RPMI7951 (cell line): ENCODE measurements at places on chromosomes 2 and 18.

DNA sequence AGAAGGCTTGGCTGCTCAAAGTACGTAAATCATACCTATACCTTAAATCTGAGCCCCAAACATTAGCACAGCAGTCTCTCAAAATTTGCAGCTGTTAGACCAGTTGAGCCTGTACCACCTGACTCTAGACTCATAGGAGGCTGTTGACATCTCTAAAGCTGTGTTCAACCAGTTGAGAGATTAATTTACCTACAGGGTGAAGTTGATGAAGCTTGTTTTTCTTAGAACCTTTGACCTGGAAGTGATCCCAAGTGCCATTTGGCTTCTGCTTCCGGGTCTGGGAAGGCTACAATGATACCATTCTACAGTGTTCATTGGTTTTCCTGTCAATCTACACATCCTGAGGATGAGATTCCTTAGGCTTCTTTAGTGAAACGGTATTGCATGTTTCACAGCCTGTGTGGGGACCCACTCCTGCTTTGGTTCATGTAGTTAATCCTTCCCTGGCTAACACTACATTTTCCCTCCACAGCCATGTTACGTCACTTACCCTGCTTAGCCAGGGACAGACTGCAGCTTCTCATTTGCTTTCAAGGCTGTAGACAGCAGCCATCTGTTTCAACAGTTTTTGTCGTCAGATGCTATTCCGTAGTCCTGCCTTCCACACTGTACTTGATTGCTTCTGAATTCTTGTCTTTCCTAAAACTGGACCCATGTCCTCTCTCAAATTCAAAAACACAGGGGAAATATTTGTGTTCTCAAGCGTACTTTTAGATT, 4.7 kb upstream of the IL1RL2 start:
- no peak for DNase-seq

DNA sequence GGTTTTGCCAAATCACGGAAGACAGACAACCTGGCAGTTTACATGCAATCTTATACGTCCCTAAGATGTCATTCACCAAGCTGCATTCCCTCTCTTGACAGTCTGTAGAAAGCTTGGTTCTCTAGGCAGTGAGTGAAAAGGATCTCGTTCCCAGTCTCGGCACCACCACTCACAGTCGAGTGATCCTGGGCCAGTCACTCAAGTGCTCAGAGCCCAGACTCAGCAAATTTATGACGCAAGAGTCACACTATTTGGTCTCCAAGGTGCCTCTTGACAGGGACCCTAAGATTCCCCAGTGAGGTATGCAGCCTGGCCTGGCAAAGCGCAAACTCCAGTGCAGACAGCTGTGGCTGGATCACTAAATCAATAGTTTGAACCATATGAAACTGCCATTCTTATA, 77.9 kb downstream of the EIPR1 start:
- DNase-seq = no peak

DNA sequence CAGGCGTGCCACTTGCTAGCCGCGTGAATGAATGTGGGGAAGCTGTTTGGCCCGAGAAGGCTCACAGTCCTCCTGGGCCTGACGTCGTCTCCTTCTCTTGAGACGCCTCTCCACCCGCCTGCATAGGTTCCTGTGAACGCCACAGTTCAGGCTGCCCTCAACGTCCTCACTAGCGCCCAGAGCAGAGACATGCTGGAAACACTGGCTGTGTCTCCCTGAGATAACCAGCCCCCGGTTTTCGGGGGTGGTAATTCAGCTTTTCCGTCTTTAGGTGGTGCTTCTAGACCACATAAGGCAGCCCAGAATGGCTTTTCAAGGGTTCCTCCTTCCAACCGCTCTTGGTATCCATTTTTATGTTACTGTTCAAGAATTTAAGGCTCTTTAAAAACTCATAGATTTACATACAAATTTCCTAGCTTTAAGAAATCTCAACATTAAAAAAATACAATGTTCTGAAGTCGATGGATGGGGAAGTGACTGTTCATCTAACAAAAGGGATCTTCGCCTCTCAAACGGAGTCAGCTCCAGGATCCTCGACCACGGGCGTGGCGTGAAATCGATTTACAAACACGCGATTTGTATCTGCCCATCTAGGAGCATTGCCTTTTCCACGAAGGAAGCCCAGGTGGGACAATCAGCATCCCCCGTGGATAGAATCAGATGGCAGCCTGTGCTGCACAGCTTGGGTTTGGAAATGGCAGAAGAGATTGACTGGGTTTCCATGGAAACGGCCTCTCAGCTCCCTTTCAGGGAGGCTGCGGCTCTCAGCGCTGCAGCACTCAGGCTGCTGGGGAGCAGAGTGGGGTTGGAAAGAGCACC, 110.6 kb upstream of the PXDN start:
- DNase-seq = peak; percentile 54

GRCh38 chr2:240467149-240467642, 31.7 kb downstream of the GPC1 start:
- no peak for DNase-seq

DNA sequence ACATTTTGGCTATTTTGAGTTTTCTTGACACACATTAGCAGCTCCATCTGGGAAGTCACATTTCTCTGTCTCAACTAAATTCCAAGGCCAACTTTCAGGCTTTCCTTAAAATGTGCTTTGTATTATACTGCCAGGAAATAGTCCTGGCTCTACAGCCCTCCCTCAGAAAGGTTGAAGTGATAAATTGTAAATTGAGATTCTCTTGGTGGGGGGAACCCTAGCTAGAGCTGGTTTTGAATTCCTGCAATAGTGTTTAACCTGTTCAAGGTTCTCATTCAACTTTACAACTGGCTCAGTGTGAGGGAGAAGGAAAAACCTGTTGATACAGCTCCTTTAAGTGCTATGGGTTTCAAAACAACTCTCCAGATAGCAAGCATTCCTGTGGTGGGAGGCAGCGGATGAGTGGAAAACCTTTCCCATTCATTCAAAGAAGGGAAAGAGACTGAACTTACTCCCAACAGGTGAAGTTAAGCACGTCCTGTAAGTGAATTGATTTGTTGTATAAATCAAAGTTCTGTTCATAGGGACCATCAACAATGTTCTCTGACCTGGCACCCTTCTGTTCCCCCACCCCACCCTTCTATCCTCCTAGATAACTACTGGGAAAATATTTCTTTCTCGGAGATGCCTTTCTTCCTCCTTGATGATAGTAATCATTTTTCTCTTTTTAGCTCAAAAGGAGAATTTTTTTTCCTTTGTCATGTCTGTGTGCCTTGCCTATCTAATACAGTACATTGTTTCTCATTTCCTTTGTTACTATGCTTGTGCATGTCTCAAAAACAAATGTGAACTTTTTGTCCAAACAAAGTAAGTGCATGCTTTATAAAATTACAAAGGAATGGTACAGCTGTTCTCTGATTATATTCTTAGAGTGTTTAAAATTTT, 44.2 kb upstream of the SLC39A10 start:
- DNase-seq = peak; percentile 67

DNA sequence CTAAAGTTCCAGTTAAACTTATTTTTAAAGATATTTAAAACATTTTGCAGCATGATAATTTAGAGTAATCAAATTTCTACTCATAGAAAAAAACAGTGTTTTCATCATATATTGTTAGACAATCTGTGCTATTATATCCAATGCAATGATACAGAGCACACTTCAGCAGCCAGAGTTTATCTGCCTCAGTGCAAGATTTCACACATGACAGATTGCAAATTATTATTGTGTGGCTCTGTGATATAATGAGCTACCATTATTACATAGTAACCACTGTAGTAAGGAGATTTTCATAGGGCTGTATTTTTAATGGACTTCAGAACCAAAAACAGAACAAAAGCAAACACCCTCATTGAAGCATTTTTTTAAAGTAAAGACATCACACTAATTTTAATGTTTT, 762.4 kb downstream of the DSC3 start:
- no peak for DNase-seq

- no peak for DNase-seq
Measured at GRCh38 chr2:8767324-8767723, 70.1 kb downstream of the KIDINS220 start.

DNA sequence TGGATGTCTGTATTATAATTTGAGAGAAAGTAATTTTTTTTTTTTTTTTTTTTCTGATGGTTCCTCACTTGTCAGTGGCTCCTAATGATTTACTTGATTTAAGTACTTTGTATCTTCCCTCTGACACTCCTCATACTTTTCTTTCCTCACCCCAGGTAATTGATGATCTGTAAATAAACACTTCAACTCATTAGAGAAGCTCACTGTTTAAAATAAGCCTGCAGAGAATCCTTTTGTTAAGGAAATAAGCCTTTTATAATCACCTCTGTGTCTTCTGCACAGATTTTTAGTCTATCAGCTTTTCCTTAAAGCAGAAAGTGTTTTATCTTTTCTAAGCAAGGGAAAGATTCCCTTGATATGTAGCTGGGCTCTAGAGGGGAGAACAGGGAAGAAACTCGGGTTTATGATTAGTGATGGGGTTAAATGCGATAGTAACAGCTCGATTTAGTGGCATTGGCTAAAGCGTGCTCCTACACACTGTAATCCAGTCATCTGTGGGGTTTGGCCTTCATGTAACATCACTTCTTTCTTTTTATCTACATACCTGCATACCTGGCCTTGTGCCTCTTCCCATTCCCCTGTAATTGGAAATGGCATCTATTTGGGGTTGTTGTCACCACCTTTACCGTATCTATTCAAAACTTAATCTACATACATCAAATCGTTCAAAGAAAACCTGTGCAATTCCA, 60.1 kb upstream of the LRRTM1 start:
- DNase-seq = no peak

- DNase-seq = peak; percentile 57
Measured at GRCh38 chr18:23380001-23380550, 73.0 kb upstream of the RIOK3 start.

DNA sequence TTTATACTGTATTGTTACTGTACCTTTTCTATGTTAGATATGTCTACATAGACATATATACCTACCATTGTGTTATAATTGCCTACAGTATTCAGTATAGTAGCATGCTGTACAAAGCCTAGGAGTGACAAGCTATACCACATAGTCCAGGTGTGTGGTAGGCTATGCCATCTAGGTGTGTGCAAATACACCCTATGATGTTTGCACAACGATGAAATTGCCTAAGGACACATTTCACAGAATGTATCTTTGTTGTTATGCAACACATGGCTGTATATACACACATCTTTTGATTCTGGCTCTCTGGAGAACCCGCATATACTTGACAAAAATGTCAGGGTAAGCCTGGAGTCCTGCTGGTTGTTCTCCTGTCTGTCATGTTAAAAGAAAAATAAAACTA, 85.1 kb downstream of the BCL2L11 start:
- DNase-seq = no peak

DNA sequence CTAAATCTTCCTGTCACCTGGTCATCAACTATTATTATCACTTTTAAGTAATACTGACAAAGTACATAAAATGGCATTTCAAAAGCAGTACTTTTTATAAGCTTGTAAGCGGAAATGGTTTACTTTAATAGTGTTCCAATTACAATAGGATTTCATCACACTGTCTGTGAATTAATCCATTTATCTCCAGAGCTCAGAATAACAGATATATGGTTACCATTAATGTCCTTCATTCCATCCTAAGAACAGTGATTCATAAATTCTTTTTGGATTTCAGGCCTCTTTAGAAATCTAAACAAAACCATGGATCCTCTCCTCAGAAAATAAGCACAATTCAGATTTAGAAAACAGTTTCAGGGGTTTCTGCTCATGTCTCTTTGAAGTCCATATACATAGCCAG, 68.4 kb downstream of the PID1 start:
- no peak for DNase-seq

DNA sequence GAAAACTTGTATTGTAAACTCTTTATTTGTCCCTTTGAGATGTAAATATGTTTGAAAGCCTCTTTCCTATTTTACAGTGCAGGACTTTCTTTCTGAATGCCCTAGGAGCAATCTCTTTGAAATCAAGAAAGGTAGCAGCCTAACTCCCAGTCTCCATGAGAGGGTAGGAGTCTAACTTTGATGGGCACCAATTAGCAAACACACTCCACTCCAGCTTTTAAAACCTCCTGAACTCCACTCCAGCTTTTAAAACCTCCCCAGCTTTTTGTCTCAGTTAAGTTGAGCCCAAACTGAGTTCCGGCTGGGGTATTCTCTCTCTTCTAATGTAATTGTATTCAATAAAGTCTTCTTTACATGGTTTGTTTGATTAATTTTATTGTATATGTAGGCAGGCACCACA, 493.7 kb upstream of the CDH7 start:
- no peak for DNase-seq

DNA sequence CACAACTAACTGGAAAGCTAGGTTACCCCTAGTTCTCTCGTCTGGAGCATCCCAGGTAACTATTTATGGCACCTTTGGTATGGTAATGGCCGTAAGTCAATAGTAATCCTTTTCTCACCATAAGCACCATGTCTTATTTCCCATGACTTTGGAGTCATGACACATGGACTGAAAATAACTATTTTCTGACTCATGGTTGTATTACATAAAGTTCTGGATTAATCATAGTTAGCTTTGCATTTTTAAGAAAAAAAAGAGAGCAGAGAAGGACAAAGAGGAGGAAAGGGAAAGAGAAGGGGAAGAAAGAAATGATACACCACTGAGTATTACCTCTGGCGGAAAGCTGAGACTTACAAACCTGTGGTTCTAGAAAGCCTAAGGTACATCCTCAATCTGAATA, 99.3 kb downstream of the BIN1 start:
- DNase-seq = peak; percentile 56

GRCh38 chr2:238811759-238812158, 36.1 kb upstream of the TWIST2 start:
- DNase-seq = peak; percentile 76

DNA sequence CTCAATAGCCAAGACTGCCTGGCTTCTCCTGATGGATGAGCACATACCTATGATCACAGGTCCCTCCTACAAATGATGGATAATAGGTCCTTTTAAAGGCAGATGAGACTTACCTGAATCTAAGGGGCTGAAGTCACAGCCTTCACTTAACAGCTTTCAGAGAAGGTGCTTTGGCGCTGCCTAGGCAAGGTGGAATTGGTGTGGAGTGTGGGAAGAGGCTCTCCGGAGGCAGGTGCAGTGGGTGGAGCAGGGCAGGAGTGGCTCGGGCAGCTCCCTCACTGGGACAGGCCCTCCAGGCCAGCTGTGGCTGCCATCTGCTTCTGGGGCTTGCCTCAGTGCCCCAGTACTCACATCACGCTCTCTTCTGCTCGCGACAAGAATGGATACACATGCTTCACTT, 99.0 kb upstream of the TPO start:
- no peak for DNase-seq

- DNase-seq = no peak
Measured at GRCh38 chr18:77151033-77151771, 18.6 kb upstream of the MBP start.

- DNase-seq = no peak
Measured at GRCh38 chr2:1499033-1499795, 86.0 kb downstream of the TPO start.

GRCh38 chr18:76808561-76808960, 13.8 kb upstream of the ZNF236 start:
- no peak for DNase-seq

- no peak for DNase-seq
Measured at GRCh38 chr2:240620859-240621258, 4.4 kb upstream of the GPR35 start.

DNA sequence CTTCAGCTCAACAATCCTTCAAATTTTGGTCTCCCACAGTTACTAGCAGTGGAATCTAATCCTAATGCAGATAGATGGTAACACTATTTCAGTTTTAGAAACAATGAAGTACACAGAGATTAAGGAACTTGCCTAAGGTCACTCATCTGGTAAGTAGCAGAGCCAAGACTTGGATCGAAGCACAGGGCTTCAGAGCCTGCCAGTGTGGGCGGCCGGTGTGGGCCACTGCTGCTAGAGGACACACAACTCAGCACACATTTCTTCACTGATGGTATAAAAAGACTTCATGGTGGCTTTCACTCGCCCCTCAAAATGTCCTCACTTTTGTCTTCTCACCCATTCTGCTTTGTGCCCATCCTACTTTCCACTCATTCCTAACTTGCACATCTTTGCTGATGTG, 11.1 kb downstream of the C2orf74 start:
- DNase-seq = no peak
